Mammary epithelial cell (primary cell): ENCODE measurements at places on chromosomes 16 and 17. TPM values are rescaled to one million over a fixed set of nuclear protein-coding genes. Genes with fewer than 3 reads are reported as not detected.

- DNase-seq, result peak; percentile 25
These were observed 45.0 kb upstream of the USP7 start for GRCh38 chr16:9008601-9009260.

DNA sequence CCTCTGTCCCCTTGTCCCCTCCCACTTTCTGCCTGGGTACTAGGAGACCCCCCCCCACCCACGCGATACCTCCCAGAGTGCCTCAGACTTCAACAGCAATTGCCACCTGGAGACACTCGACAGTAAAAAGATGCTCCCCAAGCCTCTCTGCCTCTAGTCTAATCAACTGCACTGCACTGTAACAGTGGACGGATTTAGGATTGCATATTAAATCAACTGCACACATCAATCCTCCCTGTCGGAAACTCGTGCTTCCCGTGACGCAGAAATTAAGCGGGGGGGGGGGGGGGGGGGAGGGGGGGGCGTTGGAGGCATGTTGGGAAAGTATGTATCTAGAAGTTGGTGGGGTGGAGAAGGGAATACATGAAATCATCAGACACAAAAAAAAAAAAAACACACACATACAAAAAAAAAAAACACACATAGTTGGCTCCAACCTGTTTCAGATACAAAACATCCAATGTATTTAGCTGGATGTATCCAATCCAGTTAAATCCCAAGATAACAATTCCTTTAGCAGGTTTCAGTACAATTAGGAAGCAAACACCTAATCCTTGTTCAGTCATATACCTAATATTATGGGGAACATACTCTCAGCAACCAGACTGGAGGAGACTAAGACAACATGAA is 29.7 kb downstream of the FAM222B start:
- no peak for DNase-seq

Gene SLC5A11
- total RNA-seq, result not detected

Gene HOXB6
- total RNA-seq, result under 0.01 TPM

GRCh38 chr16:23334457-23334853 is 32.4 kb downstream of the SCNN1B start:
- no peak for DNase-seq

Gene LPCAT2
- total RNA-seq, result 173 TPM

Gene TMIGD1
- total RNA-seq, result not detected

- peak; percentile 8 for DNase-seq
These were observed 17.3 kb upstream of the WFDC1 start for GRCh38 chr16:84277244-84277823.

- no peak for DNase-seq
These were observed 77.9 kb downstream of the MAP2K4 start for GRCh38 chr17:12098568-12098967.

- DNase-seq, result no peak
These were observed 47.0 kb downstream of the COX4I1 start for GRCh38 chr16:85846461-85846860.

Gene MYL4
- not detected for total RNA-seq

- DNase-seq, result no peak
These were observed 327.6 kb downstream of the CDH13 start for GRCh38 chr16:82954224-82954929.

DNA sequence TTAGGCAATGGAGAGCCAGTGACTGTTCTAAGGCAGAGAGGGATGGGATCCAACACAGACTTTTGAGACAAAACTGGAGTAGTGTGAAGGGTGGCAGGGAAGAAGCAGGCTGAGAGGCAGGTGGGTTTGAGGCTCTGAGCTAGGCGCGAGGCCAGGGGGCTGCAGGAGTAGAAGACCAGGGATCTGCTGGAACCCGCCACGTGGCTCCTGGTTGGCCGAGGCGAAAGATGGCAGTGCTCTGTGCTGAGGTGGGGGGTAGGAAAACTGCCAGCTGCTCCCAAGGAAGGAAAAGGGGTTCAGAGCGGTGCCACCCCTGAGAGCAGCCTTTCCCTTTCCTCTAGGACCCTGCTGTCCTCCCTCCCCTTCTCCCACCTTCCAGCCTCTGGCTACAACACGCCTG is 5.6 kb downstream of the CD300LG start:
- no peak for DNase-seq

GRCh38 chr16:57092786-57093411 is 516 bp downstream of the CPNE2 start:
- no peak for DNase-seq

DNA sequence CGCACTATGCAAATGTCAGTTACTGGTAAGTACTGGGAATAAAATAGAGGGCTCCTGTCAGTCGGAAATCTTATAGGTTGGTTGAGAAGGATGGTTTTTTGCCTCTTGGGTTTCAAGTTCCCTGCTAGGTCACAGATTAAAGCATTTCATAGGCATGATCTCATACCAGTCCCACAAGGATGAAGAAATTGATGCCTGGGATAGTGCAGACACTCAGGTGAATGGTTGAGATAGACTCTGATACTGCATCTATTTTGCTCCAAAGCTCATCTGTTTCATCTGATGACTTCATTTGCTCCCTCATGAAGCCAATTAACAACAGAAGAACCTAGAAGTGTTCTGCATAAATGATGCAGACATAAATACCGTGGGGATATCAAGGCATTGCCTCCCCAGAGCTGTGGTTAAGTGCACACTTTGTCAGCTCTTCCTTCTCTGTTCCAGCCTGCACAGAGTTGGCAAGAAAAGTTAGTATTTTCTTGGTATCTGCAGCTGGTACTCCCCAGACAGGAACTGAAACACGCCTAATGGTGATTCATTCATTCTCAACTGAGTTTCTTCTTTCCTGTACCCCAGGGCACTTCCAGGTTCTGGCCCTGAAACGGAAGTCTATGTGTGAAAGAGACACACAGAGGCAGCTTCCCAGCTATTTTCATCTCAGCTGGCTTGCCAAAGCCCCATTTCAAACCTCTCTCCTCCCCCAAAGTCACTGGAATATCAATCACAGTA is 418.3 kb upstream of the SALL1 start:
- peak; percentile 89 for DNase-seq

DNA sequence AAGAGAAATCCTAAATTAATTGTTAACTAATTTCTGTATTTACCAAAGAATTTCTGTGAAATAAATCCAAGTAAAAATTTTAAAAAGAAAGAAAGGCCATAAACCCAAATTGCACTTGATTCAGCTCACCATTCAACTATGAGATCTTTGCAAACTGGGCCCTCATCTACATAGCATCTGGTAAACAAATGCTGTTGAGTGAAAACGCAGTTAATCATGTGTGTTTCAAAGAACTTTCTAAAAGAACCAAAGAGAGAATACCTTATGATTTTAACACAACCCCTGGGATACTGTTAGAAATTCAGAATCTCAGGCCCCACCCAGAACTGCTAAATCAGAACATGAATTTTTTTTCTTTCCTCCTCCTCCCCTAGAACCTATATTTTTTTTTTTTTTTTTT is 16.6 kb downstream of the CRLF3 start:
- no peak for DNase-seq

DNA sequence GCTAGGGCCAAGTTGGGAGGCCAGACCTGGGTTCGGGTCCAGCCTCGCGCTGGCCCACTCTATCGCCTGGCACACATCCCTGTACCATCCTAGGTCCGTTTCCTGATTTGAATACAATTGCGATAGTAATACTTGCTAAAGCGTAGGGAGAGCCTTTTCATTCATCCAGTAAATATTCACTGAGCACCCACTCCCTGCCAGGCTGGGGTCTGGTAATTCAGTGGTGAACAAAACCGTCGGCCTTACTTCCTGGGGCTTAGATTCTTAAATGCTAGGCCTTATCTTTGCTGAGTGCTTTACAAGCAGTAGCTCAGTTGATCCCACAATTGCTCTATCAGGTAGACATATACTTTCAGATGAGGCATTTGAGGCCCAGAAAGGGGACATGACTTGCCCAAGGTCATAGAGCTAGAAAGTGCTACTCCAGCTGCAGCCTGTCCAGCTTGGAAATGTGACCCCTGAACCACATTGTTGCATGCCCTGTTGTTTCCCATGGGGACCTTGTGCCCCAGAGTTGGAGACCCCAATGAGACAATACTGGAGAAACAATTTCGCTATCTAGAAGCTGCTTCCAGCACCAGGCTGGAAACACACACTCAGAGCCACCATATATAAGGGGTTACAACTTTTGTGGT is 691 bp downstream of the USB1 start:
- peak; percentile 26 for DNase-seq

Gene TBX21
- not detected in 2 replicates for total RNA-seq

DNA sequence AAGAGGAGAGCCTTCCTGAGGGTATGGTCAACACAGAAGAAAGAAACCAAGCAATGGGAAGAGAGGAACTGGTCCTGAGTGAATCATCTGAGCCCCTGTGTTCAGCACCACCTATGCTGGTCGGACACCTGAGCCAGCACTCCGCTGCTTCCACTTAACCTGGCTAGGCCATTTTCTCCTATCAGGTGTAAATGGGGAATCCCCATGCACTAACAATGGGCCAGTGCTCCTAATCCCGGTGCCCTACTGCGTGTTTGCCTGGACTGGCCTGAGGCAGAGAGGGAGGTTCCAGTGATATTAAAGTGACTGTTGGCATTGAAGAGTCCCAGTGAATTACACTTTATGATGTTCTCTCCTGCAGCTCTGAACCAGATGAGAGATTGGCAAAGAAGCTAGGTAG is 34.4 kb upstream of the XYLT2 start:
- DNase-seq, result no peak

GRCh38 chr17:9421525-9421924 is 154.1 kb downstream of the STX8 start:
- no peak for DNase-seq

Gene EPN2
- 24.3 and 32.4 TPM in 2 replicates for total RNA-seq

- no peak for DNase-seq
These were observed 35.4 kb upstream of the ARL4D start for GRCh38 chr17:43363181-43363925.

DNA sequence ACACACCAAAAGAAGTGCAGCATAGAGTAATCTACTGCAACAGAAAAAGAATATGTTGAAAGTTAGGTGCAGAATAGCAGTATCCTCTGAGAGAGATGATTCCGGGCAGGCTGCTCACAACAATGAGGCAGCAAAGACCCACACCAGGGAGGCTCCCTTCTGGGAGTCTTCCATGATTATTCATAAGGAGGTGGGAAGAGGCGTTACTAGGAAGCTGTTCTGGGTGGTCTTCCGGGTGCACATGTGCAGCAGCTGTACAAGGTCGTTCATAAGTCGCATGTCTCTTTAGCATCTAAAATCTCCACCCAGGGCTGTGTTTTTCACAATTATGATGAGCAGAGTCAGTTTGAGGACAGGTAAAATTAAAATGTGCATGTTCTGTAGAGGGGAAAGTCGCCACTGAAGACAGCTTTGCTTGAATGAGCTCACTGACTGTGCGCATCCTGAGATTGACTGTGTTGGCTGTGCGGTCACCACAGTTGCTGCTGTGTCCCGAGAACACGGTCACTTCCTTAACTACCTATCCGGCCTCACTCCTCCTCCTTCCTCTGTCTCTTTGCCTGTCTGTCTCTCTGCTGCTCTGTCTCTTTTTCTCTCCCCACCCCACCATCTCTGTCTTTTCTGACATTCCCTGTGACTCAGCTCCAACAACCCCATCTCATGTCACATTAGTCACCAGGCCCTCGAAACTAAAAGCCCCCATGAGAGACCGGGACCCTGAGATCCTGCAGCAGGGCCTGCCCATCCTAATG is 125.5 kb upstream of the HSBP1 start:
- no peak for DNase-seq

- DNase-seq, result no peak
These were observed 310.1 kb downstream of the C16orf95 start for GRCh38 chr16:87006789-87007745.

DNA sequence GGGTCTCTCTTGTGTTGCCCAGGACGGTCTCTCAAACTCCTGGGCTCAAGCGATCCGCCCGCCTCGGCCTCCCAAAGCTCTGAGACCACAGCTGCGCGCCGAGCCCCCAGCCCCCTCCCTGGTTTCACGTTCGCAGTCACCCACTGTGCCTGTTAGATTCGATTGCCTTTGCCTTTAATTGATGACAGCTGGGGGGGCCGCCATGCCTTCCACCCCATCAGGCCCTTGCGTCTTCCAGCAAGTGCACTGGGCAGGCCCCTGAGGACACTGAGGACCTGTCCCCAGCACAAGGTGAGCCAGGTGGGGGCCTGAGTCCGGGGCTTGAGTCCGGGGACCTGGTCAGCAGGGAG is 3.3 kb downstream of the IGFALS start:
- DNase-seq, result no peak

DNA sequence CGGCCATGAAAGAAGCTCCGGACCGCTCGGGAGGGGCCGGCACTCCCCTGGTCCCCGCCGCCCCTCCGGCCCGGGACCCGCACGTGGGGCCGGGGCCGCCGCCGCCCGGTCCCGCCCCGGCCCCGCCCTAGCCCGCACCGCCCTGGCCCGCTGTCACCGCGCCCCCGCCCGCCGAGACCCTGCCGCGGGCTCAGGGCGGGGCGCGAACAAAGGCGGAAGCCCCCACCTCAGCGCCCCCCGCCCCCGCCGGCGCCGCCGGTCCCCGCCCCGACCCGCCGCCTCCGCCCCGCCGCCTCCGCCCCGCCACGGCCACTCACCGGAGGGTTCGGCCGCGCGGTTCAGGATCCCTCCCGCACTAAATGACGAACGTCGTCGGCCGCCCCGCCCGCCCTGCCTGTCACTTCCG is at the start of gene ARHGDIA:
TSS of gene ARHGDIA (minus strand) at position 357 of the 406 bp plus-strand sequence. CDS start 1,407 bp downstream, outside the sequence.
- DNase-seq, result no peak

- no peak for DNase-seq
These were observed 146.6 kb downstream of the IRF8 start for GRCh38 chr16:86045591-86045971.

Gene USP10
- 60.5 TPM for total RNA-seq

DNA sequence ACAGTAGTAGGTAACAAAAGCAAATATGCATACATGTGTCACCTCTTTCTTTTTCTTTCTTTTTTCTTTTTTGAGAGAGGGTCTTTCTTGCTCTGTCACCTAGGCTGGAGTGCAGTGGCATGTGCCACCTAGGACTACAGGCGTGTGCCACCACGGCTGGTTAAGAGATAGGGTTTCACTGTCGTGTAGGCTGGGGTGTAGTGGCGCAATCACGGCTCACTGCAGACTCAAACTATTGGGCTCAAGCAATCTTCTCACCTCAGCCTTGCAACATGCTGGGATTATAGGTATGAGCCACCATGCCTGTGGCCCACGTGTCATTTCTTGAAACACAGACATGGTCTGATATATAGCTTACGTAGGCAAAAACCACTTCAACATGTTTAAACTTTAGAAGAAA is 397.7 kb upstream of the PMFBP1 start:
- DNase-seq, result no peak

DNA sequence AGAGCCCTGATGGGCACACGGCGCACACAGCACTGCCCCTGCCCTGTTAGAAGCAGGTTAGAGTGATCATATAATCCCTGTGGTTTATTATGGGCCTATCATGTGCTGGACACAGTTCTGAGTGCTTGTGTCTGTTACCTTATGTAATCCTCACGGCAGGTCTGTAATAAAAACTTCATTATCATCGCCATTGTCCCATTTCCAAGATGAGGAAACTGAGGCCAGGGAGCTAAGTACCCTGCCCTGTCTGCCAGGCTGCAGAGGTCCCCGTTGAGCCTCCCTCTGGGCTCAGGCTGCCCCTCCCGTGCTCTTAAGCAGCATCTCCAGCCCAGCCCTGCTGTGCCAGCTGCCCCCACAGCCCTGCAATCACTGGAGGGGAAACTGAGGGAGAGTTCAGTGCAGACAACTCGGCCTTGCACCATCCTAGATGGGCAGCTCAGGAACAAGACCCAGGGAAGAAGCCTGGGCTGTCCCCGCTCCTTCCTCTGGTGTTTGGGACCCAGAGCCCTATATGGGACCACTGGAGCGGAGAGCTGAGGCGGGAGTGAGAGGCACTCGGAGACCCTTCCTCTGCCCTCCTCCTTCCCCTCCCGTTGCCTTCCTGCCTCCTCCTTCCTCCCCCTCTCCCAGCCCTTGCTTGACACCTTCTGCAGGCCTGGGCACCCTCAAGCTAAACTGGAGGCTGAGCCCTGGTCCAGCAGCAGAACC is 42.0 kb downstream of the WNT3 start:
- no peak for DNase-seq

- no peak for DNase-seq
These were observed 20.2 kb downstream of the AP2B1 start for GRCh38 chr17:35607239-35607847.

Gene DNASE1L2
- 1.5 and 1.9 TPM in 2 replicates for total RNA-seq
